ENCODE measurements at places on chromosomes 7 and 10. TPM values are rescaled to one million over a fixed set of nuclear protein-coding genes. Genes with fewer than 3 reads are reported as not detected.

Gene STAG3
- polyA plus RNA-seq, result 2.1 TPM

Gene HOXA11
- not detected for polyA plus RNA-seq

Gene SPRN
- polyA plus RNA-seq, result 0.73 TPM

Gene SNX8
- polyA plus RNA-seq, result 2.8 TPM

Gene GDF2
- polyA plus RNA-seq, result not detected

Gene GHRHR
- not detected for polyA plus RNA-seq

All from Purkinje cell (primary cell).